ENCODE measurements at places on chromosomes 16 and 17.

DNA sequence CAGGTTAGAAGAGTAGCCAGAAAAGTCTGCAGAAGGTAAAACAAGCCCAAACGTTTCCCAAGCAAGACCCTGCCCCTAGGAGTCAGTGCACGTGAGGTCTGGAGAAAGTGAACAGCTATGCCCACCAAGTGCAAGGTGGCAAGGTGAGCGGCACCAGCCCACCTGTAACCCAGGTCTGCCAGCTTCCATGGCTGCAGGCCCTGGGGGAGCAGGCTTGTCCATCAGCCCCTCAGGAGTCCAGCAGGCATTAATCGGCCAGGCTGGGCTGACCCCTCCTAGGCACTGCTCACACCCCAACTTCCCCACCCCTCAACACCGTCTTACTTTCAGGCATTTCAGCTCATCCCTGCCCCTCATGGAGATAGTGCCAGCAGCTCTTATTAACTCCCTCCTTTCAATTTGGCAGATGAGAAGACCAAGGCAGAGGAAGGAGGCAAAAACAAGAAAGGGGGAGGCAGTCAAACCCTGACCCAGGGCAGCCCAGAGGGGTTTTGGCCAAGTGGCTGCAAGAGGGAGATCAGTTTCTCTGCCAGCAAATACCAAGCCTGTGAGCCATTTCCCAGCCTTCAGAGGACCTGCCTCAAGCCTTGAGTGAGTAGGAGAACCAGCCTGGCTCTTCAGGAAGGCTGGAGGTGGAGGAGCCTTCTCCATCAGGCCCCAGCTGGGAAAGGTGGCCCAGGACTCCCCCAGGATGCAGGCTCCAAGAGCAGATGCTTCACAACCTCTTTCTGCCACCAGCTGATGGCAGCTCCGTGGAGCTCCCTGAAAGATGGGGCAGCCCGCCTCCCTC is 14.7 kb downstream of the BEAN1 start:
- H3K27ac ChIP-seq: no peak overlapping the region
- H3K4me3 ChIP-seq: no peak overlapping the region
- DNase-seq: no peak
- H3K36me3 ChIP-seq: no peaks in the 10 kb centered on the region

- no peak overlapping the region for H3K4me3 ChIP-seq
- no peak for DNase-seq
- H3K27ac ChIP-seq: no peak overlapping the region
- no peaks in the 10 kb centered on the region for H3K27me3 ChIP-seq
- peaks cover 5% of the 10 kb centered on the region for H3K36me3 ChIP-seq
These were observed 9.8 kb downstream of the PSKH1 start for GRCh38 chr16:67902831-67903230.

DNA sequence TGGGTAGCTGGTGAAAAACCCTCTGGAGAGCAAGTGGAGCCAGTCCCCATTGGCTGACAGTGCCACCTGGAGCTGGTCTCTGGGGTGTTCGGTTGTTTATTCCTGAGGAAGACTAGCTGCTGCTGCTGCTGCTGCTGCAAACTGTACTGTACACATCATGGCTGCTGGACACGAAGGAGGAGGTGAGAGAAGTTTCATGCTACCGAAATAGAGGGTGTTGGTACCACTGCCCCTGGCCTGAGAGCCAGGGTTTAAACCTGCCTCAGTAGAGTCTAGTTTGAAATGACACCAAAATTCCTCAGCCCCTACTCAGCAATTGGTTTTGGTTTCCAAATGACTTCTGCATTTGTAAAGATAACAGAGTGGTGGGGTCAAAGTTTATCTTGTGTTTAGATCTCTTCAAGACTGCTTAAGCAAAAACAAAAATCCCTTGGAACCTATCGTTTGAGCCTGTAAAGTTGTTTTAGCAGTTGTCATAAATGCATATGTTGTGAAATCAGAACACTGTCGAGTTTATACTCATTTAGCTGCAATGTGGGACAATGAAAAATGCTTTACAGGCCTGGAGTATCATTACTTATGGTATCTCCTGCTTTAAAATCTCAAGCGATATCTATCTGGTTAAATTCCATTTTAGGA is 40.8 kb downstream of the CYB5B start:
- H3K4me1 ChIP-seq: peaks cover 64% of the 10 kb centered on the region
- DNase-seq: peak; percentile 27
- H3K36me3 ChIP-seq: peaks cover 51% of the 10 kb centered on the region
- H3K27me3 ChIP-seq: no peaks in the 10 kb centered on the region

DNA sequence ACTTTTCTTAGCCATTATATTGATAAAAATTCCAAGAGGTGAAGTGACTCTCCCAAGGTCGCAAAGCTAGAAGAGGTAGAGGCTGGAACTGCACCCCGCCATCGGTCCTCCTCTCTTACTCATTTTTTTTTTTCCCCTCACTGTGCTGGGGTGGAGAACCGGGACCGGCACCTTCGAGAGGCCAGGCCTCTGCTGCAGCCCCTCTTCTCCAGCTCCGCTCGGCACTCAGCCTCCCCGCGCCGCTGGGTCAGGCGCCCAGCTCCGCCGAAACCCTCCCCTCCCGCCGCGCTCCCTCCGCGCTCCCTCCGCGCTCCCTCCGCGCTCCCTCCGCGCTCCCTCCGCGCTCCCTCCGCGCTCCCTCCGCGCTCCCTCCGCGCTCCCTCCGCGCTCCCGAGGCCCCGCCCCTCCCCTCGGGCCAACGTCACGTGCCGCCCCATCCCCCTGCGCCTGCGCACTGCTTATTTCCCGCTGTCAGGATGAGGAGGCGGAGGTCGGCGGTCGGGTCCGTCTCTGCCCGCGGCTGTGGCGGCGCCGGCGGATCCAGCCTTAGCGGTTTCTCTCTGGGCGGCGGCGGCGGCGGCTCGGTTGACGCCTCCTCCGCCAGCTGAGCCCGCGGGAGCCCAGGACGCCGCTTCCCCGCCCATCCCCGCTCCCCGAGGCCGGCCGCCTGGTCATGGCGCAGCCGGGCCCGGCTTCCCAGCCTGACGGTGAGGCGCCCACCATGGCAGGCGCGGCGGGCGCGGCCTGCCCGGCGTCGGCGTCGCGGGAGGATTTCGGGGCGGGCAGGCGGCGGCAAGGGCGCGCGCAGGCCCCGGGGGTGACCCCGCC is at the start of gene RABEP1:
Gene RABEP1, plus strand, starts transcription at position 471 of the 828 bp plus-strand sequence. Its CDS starts 203 bp downstream, at position 674.
- H3K27ac ChIP-seq: peak within 1 kb of the TSS; percentile 84
- DNase-seq: peak; percentile 92
- H3K36me3 ChIP-seq: peaks cover 21% of the 10 kb centered on the region
- no peaks in the 10 kb centered on the region for H3K27me3 ChIP-seq

GRCh38 chr16:89320782-89321501 is 103.4 kb downstream of the ZNF778 start:
- H3K27ac ChIP-seq: no peak overlapping the region
- H3K4me1 ChIP-seq: peaks cover 80% of the 10 kb centered on the region
- no peaks in the 10 kb centered on the region for H3K27me3 ChIP-seq
- no peak for DNase-seq
- H3K4me3 ChIP-seq: no peak overlapping the region

DNA sequence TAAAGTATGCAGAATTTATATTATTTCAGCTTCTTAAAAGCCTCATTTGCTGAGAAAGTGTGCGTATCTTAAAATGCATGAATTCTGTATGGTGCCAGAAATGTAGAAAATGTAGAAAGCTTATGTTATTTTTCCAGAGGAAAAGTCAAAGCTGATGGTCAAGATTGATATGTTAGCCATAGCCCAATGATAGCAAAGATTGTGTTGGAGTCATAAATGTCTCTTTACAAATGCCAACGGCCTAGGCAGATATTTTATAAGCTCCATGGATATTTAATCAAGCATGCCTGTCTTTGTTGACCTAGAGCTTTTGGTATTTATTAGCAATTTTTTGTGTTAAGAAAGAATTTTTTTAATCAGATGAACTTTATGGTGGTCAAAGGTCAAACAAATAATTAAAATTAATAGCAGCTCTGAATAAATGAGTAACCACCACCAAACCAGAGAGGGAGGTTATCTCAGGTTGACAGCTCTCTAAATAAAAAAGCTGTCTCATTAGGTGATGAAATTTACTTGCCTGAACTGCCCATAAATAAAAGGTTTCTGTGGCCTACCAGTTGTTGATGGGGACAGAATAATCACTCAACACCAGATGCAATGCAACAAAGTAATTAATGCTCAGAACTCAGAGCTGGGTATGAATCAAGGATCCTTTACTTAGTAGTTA is 28.5 kb downstream of the CLEC3A start:
- no peak overlapping the region for H3K27ac ChIP-seq
- no peaks in the 10 kb centered on the region for H3K4me1 ChIP-seq
- no peaks in the 10 kb centered on the region for H3K36me3 ChIP-seq
- H3K4me3 ChIP-seq: no peak overlapping the region
- DNase-seq: no peak
- peaks cover 1% of the 10 kb centered on the region for H3K27me3 ChIP-seq

DNA sequence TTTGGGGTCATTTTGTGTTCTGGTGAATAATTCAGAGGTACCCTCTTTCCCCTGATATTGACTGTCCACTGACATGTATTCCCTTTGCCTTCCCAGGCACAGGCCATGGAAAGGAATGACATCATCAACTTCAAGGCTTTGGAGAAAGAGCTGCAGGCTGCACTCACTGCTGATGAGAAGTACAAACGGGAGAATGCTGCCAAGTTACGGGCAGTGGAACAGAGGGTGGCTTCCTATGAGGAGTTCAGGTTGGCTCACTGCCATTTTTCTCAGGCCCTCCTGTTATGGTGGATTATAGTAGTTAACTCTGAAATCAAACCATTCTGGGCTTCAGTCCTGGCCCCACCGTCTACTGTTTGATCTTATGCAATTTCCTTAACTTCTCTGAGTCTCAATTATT is 1.6 kb upstream of the EFTUD2 start:
- H3K27me3 ChIP-seq: peaks cover 12% of the 10 kb centered on the region
- peaks cover 3% of the 10 kb centered on the region for H3K36me3 ChIP-seq
- H3K4me1 ChIP-seq: peaks cover 13% of the 10 kb centered on the region
- no peak overlapping the region for H3K4me3 ChIP-seq
- DNase-seq: no peak
- H3K27ac ChIP-seq: no peak overlapping the region

- peak overlapping the region; percentile 59 for H3K4me3 ChIP-seq
- peaks cover 8% of the 10 kb centered on the region for H3K4me1 ChIP-seq
- H3K27ac ChIP-seq: no peak overlapping the region
- DNase-seq: peak; percentile 43
- H3K36me3 ChIP-seq: peaks cover 23% of the 10 kb centered on the region
These were observed 3.0 kb upstream of the CHD3 start for GRCh38 chr17:7885367-7886226.
